ENCODE measurements at places on chromosomes 16 and 17.

- no peak for DNase-seq
These were observed 50.2 kb downstream of the WSB1 start for GRCh38 chr17:27343977-27344607.

- no peak for DNase-seq
These were observed 61.5 kb downstream of the SLC39A11 start for GRCh38 chr17:73030995-73031394.

DNA sequence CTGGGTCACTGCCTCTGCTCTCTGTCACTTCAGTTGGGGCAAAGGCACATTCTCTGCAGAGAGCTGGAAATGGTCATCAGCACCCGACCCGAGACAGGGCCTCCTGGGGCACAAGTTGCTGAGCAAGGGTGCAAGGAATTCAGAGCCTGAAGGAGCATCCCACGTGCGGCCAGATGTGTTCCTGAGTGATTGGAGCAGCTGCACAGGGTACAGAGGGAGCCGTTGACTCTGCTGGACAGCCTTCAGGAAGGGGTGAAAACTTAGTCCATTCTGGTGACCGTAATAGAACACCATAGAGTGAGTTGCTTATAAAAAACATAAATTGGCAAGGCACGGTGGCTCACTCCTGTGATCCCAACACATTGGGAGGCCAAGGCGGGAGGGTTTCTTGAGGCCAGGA, 106.8 kb downstream of the CCDC182 start:
- no peak for DNase-seq

DNA sequence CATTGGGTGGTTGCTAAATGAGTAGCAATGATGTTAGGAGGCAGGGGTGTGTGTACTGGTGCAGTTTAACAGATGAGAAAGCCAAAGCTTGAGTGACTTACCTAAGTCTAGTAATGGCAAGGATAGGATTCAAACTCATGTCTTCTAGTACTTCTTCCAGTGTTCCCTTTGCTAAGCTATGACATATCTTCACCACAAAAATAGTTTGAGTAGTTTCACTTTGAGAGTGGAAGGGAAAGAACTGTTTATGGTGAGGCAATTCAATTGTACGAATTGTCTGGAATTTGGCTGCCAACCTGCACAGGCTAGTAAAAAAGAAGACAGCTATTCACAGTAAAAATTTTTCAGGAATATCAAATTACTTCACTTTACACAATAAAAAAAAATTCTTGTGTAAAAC, 138.0 kb downstream of the NLK start:
- no peak for DNase-seq

DNA sequence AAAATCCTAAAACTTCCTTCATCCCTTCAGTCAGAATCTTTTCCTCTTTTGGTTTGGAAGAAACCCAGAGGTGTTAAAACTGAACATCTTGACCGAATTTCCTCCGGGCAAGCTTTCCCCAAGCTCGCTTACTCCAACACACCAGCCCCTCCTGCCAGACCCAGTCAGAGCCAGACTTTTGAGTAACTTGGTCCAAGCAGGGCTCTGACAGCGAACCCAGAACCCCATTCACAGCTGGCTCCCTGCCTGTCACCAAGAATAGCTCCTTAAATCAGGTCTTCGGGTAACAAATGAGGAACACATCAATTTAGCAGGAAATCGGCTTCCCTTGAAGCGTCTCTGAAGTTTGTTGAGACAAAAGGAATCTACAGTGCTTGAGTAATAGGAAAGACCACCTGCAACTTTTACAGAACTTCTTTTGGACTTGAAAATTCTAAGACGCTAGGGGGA, 27.3 kb downstream of the GAS7 start:
- DNase-seq, result no peak

- no peak for DNase-seq
These were observed 75.9 kb upstream of the ZNF750 start for GRCh38 chr17:82915757-82916027.

DNA sequence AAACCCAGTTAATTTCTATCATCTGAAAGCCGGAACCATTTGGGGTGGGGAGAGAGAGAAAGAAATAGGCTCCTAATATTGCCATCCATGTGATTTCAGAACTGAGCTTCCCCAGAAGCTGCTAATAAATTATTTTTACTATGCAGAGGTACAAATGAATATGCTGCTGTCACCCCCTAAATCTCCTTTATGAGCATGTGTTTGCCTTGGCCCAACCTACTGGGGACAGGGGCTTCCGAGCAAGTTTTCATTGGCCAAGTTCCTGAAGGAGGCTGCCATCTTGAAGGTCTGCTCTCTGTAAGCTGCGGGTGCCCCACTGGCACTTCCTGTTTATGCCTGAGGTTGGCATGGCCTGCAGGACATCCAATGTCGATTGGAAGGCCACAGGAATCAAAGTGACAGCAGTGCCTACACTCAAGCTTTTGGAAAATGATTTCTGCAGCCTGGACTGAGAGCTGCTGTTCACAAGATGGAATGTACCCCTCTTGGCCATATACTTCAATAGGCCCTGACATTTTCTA, 194.7 kb downstream of the XYLT1 start:
- no peak for DNase-seq

GRCh38 chr16:55765161-55765560, 67.7 kb downstream of the CES1 start:
- DNase-seq, result no peak

GRCh38 chr17:17387498-17388362, 84.6 kb downstream of the NT5M start:
- no peak for DNase-seq

- no peak for DNase-seq
These were observed 1.2 kb upstream of the NFATC3 start for GRCh38 chr16:68083861-68084503.

GRCh38 chr16:23949630-23950290, 114.0 kb downstream of the PRKCB start:
- DNase-seq, result peak; percentile 36

DNA sequence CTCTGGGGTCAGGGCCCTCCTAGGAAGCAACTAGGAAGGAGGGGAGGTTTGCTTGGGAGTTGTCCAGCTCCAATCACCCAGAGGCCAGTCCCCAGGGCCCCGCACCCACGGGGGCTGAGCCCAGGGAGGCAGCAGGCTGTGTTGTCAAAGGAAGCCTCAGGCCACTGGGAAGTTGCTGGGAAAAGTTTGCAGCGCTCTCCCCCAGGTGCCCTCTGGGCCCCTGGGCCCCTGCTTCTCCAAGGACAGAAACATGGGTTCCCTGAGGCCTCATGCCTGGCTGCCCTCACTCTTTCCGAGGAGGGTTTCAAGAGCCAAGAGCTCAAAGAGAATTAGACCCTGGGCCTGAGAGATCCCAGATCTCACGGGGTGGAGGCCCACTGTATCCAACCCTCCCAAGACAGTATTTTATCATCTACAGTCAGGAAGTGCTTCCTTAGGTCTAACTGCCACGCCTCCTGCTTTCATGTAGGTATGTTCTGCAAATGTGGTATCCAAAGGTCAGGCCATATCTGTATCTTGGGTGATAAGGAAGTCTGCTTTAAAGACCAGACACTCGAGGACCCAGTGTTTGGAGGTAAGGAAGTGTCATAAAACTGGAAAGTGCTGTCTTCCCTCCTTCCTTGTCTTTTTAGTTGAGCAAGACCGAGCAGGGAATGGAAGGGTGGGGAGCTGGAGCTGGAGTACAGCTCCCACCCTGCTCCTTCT, 44.2 kb upstream of the ZNF423 start:
- no peak for DNase-seq

- DNase-seq, result no peak
These were observed 10.2 kb downstream of the CACNB1 start for GRCh38 chr17:39187152-39187830.

DNA sequence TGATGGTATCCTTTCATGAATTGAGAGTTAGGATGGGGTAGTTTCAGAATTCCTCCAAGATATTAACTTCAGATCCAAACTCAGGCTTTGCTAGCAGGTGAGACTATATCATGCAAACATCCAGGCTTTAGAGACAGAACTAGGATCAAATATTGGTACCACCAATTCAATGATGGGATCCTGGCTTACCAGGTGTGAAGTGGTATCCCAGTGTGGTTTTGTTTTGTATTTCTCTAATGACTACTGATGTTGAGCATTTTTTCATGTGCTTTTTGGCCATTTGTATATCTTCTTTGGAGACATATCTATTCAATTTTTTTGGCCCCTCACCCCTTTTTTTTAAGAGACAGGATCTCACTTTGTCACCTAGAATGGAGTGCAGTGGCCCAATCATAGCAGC, 57.0 kb downstream of the TOM1L2 start:
- DNase-seq, result no peak

DNA sequence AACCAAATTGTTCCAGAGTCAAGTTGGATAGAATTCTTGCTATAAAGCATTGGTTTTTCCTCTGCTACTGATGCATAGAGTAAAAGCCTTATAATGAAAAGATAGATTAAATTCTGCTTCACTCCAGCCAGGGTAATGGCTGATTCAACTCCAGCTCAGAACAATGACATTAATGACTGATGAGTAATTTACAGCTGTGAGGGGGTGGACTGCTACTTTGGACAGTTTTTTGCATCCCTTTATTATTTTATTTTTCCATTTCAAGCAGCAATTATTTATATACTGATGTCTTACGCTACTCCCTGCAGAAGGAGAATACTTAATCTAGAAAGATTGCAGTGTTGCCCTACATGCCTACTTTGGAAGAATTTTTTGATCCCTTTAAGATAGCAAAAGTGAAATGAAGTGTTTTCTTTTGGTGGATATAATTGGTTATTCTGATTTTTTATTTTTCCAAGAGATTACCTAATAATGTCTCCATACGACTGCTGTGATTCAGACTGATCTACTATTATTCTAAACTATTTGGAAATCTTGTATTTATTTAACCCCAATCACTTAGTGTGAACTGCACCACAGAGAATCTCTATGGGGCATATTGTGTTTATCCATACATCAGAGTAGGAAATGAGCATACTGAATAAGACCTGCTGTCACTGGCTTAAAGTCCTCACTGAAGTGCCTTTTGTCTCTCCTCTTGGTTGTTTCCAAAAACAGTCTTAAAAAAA, 149.5 kb downstream of the TRIM37 start:
- no peak for DNase-seq

- no peak for DNase-seq
These were observed 39.4 kb downstream of the LAT start for GRCh38 chr16:29024278-29024677.

DNA sequence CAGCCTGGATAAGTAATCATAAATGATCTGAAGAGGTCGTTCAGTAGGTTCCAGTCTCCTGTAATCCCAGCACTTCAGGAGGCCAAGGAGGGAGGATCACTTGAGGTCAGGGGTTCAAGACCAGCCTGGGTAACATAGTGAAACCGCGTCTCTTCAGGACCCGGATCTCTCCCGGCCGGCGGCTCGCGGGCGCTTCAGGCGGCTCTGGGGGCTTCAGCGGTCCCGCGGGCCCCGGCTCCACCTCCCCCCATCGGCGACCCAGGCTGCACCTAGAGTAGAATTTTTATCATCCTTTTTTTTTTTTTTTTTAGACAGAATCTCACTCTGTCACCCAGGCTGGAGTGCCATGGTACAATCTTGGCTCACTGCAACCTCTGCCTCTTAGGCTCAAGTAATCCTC, 95.9 kb downstream of the ABCC12 start:
- DNase-seq, result no peak

DNA sequence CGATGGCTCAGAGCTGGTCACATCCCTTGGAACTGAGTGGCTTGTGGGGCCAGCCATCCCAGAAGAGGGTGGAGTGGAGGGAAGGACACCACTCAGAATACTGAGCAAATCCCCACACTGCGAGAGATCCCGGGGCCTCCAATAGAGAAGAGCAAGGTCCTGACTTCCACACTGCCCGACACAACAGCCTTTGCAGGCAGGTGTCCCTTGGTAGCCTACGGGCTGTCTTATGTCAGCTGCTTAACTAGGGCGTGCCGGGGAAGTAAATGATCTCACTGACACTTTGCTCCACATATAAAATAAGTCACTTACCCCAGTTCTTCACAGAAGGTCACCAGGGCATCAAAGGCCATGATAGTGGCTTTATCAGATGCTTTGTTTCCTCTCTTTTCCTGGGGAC, 16.1 kb downstream of the RECQL5 start:
- DNase-seq, result no peak

- no peak for DNase-seq
These were observed 442 bp downstream of the ABCC3 start for GRCh38 chr17:50634915-50635731.

GRCh38 chr16:67651039-67651438, 6.1 kb downstream of the CARMIL2 start:
- DNase-seq, result no peak

DNA sequence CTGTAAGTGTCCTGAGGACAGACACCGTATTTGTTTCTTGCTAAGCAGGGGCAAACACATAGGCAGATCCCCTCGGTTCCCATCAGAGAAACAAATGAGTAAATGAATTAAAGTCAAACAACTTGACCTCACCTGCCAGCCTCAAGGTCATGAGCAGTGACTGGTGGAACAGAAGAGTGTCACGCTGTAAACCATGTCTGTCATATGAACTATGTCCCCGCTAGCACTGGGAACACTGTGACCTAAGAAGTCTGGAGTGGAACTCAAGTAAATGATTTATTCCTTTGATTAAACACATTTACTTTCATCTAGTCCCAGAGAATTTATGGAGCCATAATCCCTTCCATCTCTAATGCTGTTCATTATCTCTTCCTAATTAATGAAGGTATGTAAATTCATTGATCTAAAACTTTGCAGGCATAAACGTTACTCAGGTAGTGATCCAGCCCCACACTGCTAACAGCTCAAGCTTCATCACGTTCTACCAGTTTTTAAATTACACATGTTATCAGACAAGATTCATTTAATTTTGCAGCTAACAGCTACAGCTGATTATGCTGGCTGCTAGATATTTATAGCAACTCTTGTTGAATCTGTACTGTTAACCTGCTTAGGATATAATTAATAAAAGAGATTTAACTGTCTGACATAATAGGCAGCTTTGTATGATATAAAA, 38.7 kb downstream of the CPPED1 start:
- no peak for DNase-seq

DNA sequence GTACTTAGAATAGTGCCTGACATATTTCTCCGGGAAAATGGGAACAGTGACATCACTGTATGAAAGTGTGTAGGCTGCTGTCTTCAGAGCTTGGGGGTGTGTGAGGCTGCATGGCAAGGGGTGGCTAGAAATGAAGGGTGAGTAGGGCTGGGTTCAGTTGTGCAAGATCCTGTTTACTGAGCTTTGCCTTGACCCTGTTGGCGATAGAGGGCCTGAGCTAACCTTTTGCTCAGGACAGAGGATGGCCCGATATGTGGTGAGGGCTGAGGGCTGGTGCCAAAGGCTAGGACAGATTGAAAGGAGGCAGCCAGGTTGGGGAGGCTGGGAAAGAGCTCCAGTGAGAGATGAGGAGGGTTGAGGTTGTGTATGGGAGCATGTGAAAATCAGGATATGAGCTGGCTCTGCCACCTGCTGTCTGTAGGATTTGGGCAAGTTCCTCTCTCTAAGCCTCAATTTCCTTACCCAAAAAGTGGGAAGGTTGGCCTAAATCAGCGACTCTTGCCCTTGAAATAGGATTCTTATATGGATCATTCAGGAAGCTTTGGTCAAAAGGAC, 6.0 kb upstream of the CCL1 start:
- no peak for DNase-seq

Measured in stimulated activated CD8-positive, alpha-beta memory T cell treated with anti-CD3 and anti-CD28 coated beads, Interleukin-15, amount 100 ng/mL, for 4 hours (primary cell).